ENCODE measurements at places on chromosomes 6 and 20.

- no peak for DNase-seq
These were observed 436.0 kb downstream of the PLCB1 start for GRCh38 chr20:8568075-8568474.

DNA sequence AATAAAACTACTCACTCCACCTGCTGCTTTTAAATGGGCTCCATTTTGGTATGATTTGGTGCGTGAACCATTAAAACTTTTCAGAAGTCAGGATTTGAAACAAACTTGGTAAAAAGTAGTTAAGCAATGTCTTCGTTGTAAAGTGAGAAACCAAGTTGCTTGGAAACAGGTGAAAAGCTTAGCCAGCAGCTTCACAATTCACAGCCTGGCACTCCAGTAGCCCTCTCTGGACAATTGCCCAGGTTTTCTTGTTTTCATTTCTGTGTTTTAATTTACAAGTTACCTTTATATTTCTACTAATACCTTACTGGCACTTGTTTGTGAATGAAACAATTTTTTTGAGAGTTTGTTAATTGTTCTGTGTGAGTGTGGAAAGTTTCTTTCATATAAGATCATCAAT lies 12.8 kb downstream of the NT5E start:
- no peak for DNase-seq

- no peak for DNase-seq
These were observed 209.9 kb upstream of the SLC35B3 start for GRCh38 chr6:8645212-8645611.

DNA sequence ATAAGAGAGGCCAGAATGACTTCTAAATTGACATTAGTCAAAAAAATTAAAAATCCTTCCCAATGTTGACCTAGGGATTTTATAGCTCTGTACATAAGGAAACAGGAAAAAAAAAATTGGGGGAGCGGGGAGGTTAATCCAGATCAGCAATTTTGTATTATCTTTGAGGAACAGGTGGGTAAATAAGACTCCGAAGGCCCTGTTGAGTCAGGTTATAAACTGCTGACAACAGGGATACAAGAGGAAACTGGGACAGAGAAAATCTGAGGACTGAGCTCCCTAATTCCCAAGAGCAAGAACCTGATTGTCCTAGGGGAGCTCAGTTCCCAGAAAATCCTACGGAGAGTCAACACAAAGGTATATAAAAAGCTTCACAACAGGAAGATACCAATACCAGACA lies 26.8 kb upstream of the CRIP3 start:
- no peak for DNase-seq

DNA sequence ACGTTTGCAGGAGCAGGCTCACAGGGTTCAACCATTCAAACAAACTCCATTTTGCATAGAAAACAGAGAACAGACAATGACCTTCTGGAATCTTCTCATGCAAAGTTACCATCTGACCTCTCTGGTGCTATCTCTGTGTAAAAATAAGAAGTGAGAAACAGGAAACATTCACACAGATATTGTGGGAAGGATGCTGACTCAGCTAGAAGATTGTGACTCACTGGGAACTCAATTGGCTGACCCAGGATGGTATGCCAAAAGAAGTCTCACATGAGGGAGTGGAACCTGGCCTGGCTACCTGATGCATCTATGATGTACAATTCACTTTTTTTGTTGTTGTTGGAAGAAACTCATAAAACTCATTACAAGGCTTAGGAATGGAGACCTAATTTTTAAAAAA lies 61.1 kb upstream of the TBX18 start:
- no peak for DNase-seq

DNA sequence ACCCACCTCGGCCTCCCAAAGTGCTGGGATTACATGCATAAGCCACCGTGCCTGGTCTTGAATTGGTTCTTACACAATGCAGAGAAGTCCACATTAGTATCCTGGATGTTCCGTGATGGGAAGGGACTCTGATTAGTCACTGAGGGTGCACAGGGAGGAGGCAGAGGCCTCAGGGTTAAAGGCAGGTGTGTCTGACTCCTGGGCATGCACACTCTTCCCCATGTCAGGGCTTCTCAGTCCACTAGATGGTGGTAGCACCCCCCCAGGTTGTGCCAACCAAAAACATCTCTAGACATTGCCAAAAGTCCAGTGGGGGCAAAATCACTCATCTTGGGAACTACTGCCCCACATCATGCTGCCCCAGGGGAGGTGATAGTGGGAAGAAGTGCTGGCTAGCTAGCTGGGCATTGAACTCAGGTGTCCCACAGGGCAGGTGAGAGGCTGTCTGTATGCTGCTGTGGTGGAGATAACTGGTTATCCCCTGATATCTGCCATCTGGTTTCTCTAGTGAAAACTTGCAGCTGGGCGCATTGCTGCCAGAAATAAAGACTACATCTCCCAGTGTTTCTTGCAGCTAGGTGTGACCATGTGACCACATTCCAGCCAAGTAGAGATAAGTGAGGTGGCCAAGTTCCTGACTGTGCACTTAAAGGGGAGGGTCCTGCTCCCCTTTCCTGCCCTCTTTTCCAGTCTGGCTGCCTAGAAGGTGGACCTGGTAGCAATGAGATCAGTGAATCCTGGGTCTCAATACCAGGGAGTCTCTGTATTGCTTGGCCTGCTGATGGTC lies 8.4 kb upstream of the NSFL1C start:
- no peak for DNase-seq

DNA sequence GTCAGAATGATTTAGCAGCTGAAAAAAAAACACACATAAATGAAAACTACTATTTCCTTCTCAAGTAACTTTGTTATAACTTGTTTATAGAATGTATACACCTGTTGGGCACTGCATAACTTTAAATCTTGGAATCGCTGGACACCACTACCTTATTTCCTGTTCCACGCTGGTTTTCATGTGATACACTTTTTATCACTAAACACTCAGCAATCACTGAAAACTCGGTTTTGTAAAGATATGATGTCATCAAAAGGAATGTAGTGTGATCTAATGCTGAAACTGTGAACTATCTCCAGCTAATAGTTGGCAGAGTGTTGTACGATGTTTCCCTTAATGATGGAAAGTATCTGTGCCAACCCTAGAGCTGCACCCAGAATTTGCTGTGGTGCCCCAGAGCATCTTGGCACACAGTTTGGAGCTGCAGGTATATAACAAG lies 127.9 kb downstream of the BACH2 start:
- DNase-seq = no peak

DNA sequence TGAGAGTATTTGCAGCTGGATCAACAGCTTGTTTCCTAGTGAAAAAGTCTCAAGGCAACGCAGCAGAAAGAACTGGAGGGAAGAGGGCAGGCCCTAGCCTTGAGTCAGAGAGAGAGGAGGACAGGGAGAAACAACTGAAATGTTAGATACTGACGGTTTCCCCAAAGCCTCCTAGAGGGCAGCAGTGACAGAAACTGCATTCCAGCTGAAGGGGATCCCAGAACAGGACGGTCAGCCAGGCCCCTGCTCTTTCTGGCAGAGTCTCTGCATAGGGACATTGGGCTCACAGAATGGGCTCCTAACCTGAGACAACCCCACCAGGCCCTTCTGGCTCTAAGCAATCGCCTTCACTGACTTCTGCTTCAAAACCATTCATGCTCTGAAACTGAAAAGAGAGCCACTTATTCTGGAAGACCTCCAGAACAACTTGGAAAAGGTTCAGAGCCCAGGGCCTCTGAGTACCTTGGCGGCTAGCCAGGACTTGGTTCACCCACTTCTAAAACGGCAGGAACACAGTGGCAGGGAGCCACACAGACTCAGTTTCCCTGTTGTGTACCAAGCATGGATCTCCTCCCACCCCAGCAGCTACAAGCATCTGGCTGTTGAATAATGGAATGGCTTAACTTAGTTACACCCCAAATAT lies 72.9 kb downstream of the PSMB1 start:
- DNase-seq = no peak

DNA sequence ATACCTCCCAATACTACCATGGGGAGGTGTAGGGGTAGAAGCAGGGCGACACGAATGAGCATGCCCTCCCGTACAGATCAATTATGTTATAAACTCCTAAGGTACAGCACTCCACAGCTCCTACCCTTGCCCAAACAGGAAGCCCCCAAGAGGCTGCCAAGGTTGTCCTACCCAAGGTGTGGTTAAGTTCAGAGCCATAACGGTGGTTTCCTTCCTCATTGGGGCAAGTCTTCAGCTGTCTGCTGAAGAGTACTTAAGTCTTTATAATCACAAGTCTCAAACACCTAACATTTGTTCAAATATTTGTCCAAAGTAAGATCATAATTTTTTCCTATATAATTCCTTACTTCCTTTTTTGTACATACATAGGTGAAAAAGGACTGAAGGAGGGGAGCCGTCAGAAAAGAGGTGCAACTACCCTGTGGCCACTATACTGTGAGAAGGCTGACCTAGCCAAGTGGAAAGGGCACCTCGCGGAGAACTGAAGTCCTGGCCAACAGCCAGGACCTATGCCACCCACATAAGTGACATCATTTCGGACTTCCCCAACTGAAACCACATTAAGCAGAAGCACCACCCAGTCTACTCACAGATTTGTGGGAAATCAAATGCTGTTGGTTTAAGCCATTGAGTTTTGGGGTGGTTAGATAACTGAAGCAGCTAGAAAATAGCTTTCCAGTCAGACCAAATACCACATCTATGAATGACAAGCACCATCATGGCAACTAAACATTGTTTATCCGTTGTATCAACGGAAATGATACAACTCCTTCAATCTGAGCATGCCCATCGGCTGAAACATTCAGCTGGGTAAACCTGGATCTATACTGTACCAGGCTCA lies 2.9 kb upstream of the RAB22A start:
- peak; percentile 84 for DNase-seq

- DNase-seq = no peak
These were observed 78.3 kb downstream of the TRAM2 start for GRCh38 chr6:52498538-52499017.

DNA sequence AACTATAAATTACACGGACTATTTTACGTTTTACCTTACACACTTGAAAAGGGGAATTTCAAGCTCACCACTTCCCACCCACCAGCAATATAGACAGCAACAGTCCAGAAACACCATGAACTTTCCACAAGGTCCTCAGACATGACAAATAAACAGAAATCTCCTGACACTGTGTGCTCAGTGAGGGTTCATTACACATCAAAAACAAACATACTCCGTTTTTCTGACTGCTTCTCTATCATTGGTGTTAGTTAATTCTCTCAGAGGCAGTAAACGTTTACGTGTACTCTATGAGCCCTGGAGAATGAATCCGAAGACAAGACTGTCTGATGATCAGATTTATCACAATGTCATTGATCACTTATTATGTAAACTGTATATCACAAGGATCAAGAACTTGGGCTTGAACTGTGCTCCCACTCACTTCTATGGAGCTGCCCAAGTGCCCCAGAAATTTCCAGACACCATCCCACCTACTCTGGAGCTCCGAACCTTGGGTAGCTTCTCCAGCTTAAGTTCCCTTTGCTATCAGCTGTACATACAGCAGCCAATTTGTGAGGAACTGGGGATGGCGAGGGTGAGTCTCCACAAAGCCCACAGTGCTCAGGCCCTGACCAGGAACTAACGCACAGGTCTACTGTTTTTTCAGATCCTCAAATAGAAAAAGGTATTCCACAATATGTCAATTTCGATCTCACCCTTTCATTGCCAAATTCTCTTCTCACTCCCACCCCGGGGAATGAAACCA lies 86.0 kb downstream of the ALDH8A1 start:
- DNase-seq = no peak

DNA sequence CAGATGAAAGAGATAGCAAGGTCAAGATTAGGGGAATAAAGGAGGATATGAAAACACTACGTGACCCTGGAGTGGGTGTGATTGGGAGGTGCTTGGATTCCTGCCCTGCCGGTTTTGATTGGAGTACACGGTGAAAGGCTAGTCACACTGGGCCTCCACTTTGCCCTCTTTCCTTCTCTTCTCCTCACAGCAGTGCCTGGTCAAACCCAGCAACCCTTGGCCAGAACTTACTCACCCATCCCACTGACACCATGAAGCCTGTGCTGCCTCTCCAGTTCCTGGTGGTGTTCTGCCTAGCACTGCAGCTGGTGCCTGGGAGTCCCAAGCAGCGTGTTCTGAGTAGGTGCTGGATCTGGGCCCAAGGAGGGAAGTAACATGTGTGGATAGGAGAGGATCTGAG lies at the start of gene WFDC13:
TSS of gene WFDC13 (plus strand) at position 166 of the 400 bp plus-strand sequence. CDS start at position 252, 86 bp downstream.
- no peak for DNase-seq

DNA sequence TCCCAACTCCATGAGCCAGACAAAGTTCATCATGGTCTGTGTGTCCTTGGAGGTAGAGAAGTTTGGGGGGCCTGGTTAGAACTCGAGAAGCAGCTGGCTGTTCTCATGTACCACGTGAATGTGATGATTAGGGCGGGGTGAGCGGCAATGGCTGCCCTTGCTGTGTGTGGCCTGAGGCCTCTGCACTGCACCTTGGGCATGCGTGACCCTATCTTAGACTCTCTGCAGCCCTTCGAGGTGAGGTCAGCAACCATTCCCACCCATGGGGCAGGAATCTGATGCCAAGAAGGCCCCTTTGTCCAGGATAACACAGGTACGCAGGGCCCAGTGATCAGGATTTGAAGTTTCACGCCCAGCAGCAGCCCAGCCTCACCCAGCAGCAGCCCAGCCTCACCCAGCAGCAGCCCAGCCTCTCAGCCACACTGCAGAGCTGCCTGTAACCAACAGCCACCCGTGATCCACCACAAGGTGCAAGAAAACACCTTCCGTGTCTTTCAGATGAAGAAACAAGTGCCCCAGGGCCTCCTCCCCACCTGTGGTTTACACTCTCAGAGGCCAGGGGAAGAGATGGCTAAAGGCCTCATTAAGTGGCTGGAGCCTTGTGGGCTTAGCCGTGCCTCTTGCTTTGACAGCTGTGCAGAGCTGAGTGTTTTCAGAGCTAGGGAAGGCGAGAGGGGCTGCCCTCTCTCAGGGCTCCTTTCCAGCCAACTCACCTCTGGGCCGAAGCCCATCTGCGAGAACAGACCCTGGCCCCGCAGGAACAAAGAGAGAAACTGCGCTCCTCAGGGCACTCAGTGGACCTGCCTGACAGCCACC lies 195.2 kb upstream of the CDH4 start:
- DNase-seq = no peak

DNA sequence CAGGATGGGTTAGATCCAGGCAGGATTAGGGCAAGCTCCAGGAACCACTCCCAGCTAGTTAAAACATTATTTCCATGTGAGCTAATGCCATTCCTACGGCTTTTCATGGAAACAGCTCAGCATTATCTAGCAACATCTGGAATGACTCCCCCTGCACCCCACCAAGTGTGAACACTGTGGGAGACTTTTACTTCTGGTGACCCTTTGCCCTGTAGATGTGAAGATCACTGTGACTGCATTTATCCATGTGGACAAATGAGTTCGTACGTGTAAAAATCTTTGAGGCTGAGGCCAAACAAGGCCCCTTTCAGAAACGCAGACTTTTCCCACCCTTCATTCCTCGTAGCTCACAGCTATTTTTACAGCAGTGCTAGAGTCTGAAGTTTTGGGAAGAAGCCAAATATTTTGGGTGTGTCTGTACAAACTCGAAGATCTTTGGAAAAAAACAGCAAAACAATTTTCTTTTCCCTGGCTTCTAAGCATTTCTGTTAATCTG lies 221.8 kb upstream of the SOX4 start:
- DNase-seq = no peak

- no peak for DNase-seq
These were observed 88.4 kb downstream of the SGK1 start for GRCh38 chr6:134229520-134229919.

Data from activated CD4-positive, alpha-beta T cell treated with anti-CD3 and anti-CD28 coated beads, Interleukin-2, Interleukin-4, amounts not matched to agents 100 ng/mL and 50 ng/mL, durations not matched to agents 16 hours and 8 hours (primary cell).